ENCODE measurements at places on chromosomes 1 and 21.

DNA sequence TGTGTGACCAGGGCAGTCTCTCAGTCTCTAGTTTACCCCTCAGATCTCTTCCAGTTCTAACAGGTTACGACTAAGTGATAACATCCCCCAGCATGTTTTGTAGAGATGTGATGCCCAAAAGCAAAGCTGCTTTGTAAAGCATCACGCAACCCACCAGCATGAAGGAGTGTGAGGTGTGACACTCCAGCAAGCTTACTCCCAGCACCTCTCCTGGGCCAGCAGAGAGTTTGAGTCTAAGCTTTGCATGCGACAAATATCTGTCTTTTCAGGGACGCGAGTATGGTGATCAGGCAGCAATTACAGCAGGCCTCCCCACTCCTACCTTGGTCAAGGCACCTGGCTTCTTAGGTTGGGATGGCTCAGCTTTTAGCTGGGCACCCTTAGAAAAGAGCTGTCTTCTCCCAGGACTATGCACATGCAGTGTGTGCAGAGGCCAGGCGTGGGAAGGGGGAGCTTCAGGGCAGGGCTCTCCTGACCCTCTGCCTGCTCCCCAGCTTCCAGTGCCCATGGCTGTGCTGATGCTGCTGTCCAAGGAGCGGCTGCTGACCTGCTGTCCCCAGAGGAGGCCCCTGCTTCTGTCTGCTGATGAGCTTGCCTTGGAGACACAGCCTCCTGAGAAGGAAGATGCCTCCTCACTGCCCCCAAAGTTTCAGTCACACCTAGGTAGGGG lies 48.2 kb downstream of the ELK4 start:
- DNase-seq, result no peak

DNA sequence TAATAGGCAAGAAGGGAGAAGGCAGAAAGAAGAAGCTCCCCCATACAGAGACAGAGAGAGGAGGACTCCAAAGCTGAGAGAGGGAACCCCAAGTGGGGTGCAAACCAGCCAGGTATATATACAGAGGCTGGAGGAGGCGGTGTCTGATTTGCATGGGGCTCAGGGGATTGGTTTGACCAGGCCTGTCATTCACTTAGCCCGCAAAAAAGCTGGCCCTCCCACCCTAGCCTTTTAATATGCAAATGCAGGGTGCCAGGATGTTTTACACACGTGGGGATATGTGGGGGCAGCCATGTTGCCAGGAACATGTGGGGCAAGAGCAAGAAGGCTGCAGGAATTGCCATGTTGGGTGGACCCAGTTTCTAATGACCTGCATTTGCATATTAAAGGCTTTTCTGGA lies 37.0 kb upstream of the TENT5B start:
- no peak for DNase-seq

- no peak for DNase-seq
Observed at GRCh38 chr1:37323486-37324377, 150.6 kb upstream of the ZC3H12A start.

GRCh38 chr1:30868833-30869435 lies 39.6 kb downstream of the SDC3 start:
- no peak for DNase-seq

DNA sequence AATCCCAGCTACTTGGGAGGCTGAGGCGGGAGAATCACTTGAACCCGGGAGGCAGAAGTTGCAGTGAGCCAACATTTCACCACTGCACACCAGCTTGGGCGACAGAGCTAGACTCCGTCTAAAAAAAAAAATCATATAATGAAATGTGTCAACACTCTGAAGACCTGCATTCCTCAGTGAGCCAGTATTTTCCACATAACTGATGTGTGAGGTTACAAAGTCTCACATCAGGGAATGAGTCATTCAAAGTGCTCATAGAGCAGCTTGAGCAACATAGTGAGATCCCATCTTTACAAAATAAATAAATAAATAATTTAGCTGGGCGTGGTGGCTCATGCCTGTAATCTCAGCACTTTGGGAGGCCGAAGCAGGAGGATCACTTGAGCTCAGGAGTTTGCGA lies 65.5 kb downstream of the CASZ1 start:
- DNase-seq, result no peak

DNA sequence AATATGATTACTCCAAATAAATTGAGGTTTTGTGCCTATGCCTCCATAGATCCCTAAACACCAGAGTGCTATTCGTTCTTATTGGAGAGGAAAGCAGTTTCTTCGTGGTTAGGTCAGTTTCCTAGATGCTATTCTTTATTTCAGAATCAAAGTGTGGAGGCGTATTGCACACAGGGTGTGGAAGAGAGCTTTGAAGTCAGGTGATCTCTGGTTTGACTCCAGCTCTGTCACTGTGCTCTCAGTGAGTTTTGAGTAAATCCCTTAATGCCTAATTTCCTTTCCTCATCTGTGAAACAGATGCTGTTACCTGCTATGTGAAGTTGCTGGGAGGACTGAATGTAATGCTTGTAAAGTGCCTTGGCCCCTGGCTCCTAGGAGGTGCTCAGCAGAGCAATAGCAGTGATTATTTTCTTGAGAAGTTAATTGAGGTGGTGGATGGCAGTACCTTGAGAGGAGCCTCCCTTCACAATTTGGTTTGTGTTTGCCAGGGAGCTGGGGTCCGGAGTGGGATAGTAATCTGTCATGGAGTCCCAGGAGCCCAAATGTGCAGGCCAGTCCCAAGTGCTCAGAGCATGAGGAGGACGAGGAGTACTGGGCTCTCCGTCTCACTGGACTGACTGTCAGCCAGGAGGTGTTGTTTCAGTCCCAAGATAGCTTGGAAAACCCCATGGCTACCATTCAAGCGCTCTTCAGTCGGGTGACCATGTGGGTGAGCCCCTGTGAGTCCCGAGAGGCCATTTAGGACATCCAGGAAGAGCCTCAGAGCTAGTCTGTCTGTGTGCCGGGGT lies 14.9 kb downstream of the NTPCR start:
- no peak for DNase-seq

GRCh38 chr1:13663969-13664368 lies 36.0 kb upstream of the PRDM2 start:
- DNase-seq, result no peak

- no peak for DNase-seq
Observed at GRCh38 chr1:154866257-154867063, 3.6 kb downstream of the KCNN3 start.

- DNase-seq, result no peak
Observed at GRCh38 chr1:42335809-42336518, 929 bp upstream of the FOXJ3 start.

DNA sequence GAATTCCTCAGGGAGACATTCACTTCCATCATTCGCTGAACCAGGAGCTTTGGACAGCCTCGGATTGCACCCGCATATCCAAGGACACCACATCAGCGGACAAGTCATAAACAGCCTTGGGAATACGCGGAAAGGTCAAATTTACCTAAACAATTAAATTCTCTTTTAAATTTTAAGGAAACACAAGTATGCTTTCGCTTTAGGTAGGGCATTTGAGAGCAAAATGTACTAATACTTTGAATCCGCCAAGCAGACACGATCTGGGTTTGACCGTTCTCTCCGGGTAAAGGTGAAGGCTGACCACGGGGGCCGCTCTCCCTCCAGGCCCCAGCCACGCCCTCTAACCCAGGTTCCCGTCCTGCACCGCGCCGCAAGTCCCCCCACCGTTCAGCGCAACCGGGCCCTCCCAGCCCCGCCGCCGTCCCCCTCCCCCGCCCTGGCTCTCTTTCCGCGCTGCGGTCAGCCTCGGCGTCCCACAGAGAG lies 479 bp upstream of the ACADM start:
- DNase-seq, result peak; percentile 91

DNA sequence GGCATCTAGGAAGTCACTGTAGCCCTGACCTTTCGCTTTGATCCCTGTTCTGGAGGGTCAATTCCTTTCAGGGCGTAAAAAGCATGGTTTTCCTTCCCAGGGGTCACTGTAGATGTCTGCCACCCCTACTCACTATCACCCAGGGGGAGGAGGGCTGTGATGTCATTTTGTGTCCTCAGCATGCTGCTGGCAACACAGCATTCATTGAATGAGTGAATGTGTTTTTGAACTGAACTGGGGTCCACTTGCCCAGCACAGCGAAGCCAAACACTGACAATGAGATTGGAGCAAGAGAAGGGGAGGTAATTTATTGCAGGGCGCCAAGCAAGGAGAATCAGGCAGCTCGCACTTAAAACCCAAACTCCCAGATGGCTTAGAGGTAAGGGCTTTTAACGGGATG lies 78.2 kb upstream of the PGBD5 start:
- DNase-seq, result no peak

DNA sequence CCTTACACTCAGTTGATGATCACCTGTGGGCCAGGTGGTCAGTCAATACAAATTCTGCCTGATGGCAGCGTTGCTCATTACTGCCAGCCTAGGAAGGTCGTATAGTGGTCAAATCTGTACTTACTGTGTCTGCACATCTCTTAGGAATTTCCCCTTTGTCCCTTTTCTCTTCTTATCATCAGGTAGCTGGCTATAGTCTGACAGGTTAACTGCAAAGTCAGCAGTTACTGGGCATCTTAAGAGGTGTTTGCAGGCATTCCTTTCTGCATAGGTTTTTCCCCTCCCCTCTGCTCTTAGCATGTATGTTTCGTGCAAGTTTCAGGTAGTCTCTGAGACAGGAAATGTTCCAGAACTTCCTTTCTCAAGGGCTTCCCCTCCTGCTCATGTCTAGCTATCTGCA lies 298.7 kb downstream of the LRRIQ3 start:
- no peak for DNase-seq

DNA sequence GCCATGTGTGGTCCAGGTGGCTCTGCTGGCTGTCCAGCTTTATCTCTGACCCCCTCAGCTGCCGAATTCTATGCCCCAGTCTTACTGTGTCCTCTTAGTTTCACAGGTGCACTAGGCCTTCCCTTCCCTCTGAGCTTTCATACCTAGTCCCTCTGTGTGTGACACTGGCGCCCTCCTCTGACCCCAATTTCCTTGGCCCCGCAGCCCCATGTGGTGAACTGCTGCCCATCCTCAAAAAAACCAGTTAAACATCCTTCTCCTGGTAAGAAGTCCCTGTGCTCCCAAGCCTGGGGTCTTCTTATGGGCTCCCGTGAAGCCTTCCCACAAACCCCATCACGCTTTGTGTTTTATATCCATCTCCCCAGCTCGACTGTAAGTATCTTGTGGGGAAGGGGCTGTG lies 93.9 kb upstream of the TSPAN2 start:
- no peak for DNase-seq

DNA sequence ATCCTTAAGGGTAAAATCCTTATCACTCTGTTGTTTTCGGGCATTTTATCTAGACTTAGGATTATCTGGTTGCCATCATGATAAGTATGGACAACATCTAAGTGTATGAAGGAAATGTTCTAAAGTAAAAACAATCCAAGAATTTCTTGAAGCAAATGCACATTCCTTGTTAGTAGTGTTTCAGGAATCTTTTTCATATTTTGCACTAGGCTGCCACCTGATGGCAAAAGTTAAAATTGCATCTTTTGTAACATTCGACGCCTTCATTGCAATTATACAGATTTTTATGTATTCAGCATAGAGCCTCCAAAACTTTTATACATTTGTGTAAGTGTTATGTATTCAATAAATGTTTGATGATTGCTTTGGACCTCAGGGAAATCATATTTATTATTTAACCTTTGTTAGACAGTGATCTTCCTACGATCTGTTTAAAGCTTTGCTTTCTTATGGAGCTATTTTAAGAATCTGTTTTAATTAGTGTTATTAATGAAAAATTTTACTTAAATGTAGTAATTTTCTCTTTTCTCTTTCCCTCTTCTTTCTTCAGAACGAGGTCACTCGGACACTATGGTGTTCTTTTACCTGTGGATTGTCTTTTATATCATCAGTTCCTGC lies 49.4 kb upstream of the KIAA1614 start:
- no peak for DNase-seq

GRCh38 chr1:93769777-93770176 lies 88.1 kb upstream of the BCAR3 start:
- DNase-seq, result no peak

All from caudate nucleus (tissue), 63 donors.